ENCODE measurements at places on chromosomes 1 and 21.

DNA sequence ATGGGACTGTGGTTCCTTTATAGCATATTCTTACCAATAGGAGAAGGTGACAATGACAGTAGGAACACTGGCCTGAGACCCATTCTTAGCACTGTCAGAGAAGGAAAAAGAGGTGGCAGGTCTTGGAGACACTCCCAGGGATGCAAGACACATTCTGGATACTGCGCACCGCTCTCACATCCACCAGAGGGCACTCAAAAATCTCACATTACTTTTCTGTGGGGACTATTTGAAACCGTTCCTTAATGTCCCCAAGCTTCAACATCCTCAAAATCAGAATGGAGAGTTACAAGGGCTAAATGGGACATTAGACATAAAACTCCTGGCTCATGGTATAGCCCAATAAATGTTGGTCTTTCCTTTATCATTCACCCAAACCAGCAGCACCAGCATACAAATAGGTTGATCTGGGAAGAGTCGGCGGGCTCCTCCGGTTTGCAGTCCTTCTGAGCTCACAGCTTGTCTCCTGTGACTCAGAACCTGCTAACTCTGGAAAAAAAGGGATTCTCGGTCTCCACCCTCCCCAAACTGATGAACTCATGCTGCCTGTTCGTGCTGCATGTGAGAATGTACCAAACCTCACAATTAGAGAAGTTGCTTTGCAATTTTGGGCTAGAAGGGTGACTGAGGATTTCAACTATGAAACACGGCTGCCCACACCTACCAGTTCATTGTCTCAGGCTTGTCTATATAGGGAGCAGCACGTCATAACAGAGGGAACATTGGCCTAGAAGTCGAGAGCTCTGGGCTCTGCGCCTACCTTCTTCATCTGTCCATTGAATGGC, 40.2 kb downstream of the IL12RB2 start:
- DNase-seq = no peak

DNA sequence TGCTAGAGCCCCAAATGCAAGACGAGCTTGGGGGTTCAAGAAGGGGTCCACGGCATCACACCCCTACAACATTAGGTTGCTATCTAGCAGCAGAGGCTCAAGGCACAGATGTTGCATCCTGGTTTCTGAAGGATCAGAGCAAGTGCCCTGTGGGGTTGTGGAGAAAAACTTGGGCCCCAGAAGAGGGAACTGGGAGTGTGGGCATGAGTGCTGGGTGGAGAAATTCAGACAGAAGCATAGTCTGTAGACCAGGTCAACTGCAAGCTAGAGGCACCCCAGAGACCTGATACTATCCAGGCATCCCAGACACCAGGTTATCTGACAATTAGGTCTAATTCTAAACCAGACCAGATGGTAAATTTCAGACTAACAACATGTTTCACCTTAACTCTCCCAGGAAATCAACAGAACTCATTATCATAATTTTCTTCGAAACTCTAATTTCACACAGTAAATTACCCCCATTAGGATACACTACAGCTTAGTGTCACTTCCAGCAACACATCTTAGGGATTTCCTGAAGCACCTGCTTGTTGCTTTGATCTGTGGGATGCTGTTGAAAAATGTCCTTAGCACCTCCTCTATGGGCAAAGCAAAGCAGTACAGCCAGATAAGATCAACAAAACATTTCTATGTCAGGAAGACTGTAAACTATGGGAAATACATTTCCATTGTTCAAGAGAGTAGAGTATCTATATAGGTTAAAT, 179.3 kb downstream of the VAV3 start:
- DNase-seq = no peak

- DNase-seq = no peak
Measured at GRCh38 chr1:162878000-162878596, 17.1 kb upstream of the CCDC190 start.

DNA sequence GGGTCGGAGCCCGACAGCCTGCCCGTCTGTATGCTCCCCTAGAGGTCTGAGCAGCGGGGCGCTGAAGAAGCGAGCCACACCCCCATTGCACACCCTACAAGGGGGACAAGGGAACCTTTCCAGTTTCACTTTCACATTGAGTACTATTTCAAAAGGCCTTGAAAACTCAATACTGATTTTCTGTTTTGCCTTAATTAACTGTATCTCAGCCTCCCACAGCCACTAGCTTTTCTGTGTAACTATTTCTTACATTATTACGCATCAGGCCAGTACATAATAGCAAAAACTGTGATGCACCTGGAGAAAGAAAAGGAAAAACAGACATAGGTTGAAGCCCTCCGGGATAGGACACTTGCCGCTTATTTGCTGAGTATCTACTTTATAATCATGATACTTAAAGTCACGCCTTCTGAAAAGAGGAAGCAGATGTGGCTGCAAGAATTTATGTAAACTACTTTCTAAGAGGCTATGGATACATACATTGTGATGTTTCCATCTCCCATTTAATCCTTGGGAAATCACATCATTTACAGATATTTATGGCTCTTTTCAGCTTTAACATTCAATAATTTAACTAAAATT, 1719.5 kb downstream of the MRPL39 start:
- peak; percentile 34 for DNase-seq

GRCh38 chr21:41753006-41753898, 13.6 kb downstream of the RIPK4 start:
- no peak for DNase-seq

- DNase-seq = no peak
Measured at GRCh38 chr1:230320804-230321203, 105.3 kb downstream of the PGBD5 start.

DNA sequence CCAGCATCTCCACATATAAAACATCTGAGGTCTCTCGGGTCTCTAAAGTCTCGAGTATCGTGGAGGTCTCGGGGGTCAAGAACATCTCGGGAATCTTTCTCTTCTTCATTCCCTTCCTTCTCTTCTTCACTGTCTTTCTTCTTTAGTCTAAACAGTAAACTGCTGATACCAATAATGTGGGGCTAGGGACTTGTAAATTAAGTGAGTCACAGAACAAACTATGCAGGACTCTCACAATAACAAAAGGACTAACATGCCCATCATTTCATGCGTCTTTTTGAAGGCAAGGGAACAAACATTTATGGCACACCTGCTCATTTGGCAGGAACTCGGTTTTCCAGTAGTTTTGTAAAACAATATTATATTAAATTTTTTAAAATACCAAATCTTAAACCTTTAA, 32.4 kb downstream of the PRPF38A start:
- no peak for DNase-seq

GRCh38 chr1:247387096-247387495, 28.9 kb upstream of the NLRP3 start:
- no peak for DNase-seq

DNA sequence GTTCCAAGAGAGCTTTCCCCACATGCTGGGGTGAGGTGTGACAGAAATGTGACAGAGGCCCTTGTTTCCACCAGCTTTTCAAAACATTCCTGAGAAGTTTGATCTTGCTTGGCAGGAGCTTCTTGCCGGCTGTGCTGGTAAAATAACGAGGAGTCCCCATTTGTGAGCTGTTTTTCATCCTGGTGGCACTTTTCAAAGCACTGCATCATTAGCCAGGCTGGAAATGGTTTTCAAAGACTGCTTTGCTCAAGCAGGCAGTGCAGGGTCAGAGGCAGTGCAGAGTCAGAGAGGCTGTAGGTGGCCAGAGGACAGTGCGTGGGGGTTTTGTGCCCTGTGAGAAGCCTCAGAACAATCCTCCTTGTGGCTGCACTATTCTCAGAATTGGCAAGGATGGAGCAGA, 75.8 kb upstream of the KCNA3 start:
- DNase-seq = no peak

DNA sequence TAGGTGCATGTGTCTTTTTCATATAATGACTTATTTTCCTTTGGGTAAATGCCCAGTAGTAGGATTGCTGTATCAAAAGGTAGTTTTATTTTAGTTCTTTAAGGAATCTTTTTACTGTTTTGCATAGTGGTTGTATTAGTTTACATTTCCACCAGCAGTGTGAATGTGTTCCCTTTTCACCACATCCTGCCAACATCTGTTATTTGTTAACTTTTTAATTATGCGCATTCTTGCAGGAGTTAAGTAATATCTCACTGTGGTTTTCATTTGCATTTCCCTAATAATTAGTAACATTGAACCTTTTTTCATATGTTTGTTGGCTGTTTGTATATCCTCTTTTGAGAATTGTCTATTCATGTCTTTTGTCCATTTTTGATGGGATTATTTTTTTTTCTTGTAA, 1761.9 kb downstream of the PLA2G4A start:
- DNase-seq = no peak

- no peak for DNase-seq
Measured at GRCh38 chr1:91151702-91152101, 129.9 kb upstream of the ZNF644 start.

DNA sequence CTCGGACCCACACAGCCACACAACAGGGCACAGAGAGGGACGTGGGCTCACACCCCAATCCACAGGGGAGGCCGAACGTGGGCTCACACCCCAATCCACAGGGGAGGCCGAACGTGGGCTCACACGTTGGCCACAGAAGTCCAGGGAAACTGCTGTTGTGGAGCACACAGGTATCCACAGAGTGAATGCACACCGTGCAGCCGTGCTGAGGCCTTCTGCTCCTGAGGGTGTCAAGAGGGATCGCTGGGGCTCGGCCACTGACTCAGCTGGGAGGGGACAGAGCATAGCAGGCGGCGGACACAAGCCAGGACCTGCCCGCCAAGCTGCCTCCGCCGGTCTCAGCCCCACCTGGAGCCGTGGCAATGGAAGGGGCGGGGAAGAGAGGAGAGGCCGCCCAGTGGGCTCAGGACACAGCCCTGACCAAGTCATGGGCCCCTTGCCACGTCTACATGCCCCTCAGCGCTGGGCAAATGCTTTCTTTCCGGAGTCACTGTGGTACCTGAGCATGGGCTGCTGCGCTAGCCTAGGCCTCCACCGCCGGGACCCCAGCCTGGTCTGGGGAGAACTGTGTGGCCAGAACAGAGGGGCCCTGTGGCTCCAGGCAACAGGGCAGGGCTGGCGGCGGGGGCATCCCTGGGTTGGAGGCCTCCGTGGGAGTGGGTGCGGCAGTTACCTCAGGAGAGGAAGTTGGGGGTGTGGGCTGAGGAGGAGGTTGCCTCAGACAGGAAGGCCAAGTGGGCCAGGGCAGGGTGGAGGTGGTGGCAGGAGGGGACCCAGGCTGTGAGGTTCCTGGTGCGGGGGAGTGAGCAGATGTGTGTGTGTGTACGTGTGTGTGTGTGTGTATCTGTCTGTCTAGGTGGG, 1.2 kb downstream of the SYTL1 start:
- DNase-seq = peak; percentile 63

DNA sequence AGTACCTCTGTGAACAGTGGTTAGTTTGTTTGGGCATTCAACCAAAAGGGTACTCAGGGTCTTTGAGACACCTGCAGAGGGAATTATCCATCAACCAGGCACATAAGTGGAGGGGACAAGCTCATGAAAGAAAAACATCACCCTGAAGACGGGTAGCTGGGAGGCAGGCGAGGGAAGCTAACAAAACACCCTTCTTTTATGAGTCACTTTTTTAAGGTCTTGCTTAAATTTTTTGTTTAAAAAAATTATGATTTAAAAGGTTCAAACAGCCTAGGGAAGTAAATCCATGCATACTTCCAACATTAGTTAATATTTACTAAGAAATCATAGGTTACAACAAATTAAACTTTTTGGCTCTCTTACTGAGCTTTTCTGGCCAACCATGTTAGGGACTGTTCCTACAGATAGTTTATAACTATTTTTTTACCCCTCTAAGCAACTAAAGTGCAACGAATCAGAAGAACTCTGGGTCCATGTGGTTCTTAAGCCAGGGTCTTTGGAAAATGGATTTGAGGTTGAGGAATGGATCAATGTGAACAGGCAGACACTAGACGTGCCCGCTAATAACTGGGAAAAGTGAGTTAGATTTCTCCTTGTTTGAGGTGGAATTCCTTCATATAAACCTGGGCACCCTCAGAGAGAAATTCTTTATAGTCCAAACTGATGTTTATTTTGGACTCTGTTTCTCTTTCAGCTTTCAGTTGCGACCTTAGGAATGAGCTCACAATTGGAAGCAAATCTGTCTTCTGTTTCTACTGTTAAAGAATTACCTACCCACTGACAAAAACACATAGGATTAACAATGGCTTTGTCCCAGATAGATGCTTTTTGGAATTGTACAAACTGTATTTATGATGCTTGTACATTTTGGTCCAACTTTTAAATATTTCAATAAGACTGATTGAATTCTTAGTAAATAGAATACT, 123.0 kb downstream of the LYPLAL1 start:
- no peak for DNase-seq

DNA sequence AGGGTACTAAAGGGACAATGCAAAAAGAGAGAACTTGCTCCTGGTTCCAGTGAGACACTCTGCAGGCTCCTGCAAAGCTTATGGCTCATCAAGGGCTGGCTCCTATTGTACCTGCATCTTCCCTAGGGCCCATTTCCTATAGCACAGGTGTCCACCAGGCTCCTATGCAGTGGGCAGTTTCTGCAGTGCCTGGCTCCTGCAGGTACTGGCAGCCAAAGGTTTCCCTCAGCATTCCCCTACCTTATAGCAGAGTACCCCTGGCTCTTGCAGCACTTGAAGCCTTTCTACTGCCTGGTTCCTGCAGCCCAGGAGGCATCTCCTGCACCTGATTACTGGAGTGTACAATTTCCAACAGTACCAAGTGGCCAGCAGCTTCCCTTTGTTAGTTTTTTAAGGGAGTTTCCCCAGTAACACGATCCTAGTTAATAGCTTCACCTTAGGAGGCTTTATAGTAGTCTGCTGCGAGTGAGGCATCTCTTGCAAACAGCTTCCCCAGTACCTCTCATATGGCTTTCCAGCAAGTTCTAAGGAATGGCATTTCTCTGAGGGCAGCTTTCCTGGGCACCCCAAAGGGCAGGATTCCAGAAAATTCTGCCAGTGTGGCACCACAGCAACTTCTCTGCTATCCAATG, 141.7 kb downstream of the DENND1B start:
- DNase-seq = no peak

DNA sequence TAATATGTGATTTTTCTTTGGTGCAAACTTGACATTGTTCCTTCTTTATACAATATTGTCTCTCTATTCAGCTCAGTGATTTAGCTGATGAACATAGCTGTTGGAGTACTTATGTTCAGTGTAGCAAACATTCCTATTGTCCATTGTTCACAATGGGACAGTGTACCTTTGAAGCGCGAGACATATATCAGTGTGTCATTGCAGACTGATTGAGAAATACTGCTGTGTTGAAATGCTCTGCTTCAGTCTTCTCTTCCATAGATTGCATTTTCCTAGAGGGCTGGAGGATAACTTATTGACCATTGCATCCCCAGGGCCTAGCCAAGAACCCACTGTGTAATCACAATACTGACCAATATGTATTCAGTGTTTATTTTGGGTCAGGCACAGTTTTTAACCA, 46.5 kb downstream of the HLX start:
- no peak for DNase-seq

DNA sequence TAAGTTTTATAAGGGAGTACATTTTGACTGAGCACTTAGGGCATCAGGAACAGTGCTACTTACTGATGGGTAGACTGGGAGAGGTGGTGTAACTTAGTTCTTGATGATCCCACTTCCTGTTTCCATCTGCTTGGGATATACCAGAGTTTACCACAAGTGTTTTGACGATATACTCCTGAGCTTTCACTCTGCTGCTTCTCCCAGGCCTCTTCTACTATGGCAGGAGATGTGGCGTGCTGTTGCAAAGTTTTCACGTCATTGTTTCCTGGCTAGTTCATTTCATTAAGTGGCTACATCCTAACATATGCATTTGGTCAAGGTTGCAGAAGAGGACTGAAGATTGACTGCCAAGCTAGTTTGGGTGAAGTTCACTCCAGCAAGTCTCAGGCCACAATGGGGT, 41.3 kb upstream of the LAMC2 start:
- DNase-seq = no peak
